ENCODE measurements at places on chromosomes 3 and 15.

DNA sequence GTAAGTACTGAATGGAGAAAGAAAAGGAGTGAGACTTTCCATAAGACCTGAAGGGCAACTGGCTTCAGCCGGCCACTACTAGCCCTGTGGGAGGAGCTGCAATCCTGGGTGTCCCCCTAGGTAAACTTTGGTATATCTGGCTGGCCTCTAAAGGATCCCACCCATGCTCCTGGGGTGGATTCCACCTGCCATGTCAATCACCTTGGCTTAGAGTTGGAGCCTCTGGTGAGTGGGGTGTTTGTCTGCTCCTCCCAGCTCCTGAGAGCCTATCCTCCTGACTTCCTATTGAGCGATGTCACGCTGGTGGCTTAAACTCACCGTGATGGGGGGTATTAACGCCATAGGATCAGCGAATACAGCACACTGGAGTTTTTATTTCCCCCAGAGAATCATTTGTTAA, 2.6 kb downstream of the SPTBN5 start:
- no peak for DNase-seq

DNA sequence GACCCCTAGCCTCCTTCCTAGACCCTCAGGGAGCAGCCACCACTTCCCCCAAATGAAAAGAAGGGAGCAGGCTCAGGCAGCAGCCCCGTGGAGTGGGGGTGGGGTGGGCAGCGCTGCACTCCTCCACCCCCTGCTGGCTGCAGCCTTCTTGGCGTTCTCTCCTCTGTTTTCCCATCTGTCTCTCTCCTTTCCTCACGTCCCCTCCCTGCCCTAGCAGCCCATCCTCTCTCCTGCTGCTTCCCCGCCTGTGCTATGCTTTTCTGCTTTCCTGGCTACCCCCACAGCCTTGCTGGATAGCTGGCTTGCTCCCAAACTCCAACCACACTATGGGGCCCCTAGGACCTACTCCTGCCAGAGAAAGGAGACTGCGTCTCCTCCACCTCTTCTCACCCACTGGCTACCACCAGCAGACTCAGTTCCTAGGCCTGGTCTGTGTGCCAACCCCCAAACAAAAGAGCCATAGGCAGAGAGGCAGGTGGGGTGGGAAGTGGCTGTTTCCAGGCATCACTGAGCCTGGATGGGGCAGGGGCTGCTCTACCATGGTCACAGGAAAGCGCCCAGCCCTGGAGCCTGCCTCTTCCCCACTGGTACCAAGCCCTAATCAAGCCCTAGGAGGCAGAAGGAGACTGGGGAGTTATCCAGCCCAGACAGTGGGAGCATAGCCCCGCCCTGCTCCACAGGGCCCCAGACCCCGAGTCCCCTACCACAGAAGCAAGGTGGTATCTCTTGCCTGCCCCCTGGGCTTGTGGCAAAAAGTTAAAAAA, 3.4 kb upstream of the DISP2 start:
- no peak for DNase-seq

DNA sequence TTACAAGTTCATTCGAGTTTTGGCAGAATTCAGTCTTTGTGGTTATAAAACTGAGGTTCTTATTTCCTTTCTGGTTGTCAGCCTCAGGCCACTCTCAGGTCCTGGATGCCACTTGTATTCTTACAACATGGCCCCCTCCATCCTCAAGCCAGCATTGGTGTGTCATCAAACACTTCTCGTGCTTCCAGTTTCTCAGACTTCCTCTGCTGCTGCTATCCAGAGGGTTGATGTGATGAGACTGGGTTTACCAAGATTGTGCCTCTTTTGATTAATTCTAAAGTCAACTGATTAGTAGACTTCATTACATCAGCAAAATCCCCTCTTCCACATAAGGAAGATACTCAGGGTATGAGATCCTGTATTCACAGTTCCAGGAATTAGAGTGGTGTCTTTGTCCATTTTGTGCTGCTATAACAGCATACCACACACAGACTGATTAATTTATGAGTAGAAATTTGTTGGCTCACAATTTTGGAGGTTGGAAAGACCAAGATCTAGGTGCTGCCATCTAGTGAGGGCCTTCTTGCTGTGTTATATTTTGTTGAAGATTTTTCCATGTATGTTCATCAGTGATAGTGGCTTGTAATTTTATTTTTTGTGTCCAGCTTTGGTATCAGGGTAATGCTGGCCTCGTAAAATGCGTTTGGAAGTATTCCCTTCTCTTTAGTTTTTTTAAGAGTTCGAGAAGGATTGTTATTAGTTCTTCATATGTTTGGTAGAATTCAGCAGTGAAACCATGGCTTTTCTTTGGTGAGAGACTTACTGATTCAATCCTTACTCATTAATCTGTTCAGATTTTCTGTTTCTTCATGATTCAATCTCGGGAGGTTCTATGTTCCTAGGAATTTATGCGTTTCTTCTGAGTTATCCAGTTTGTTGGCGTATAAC, 11.1 kb downstream of the LRCH3 start:
- DNase-seq: no peak

GRCh38 chr3:54837964-54838363, 89.9 kb downstream of the LRTM1 start:
- DNase-seq: no peak

DNA sequence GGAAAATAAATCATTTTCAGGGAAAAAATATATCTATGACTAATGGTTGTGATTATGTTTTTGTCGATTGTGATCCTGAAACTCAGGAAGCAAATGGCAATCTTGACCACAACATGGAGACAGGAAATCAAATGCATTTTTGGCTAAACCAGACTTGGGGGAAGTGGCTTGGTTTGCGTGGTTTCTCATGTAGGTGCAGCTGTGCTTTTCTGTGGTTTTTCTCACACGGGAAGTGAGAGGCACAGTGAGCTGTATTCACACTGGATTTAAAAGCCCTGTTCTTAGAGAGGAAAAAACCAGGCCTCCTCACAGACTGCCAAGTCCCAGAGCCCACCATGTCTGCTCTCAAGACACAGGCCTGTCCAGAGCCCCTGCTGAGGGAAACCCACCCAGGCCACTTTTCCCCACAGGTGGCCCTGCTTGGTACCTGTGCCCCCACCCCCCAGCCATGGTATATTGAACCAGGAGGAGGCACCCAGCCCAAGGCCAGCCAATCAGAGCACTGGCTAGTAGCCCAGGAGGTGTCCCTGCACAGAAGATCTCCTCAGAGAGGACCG, 46.1 kb downstream of the BTD start:
- peak; percentile 90 for DNase-seq

DNA sequence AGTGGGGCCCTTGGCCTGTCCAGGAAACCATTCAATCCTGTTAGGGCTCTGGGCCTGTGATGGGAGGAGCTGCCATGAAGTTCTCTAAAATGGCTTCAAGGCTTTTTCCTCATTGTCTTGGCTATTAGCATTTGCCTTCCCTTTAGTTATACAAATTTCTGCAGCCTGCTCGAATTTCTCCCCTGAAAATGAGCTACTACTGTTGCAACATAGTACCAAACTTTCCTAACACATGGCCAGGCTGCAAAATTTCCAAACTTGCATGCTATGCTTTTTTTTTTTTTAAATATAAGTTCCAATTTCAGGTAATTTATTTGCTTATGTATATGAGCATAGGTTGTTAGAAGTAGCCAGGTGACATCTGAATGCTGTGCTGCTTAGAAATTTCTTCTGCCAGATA, 560.8 kb upstream of the TBL1XR1 start:
- DNase-seq: no peak

Data from AG04450 (cell line).